Dermis microvascular lymphatic vessel endothelial cell (primary cell): ENCODE measurements at places on chromosomes 2 and 18.

DNA sequence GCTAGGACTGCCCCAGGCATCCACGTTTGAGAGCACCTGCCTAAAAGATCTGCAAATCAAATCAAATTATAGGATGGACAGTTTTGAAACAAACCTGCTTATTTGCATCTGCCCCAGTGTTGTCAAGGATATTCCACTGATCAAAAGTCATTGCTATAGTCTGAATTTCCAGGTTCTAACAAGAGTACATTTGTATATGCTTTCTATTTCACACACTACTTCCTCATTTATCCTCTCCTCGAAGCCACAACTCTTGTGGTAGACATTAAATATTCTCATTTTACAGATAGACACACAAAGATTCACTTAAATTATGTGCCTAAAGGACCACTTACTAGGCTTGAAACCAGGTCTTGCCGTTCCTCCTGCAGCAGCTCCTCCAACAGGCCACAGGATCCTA, 11.9 kb upstream of the TET3 start:
- no peak for DNase-seq

- DNase-seq, result no peak
Measured at GRCh38 chr2:238388794-238389193, 37.9 kb upstream of the ASB1 start.

DNA sequence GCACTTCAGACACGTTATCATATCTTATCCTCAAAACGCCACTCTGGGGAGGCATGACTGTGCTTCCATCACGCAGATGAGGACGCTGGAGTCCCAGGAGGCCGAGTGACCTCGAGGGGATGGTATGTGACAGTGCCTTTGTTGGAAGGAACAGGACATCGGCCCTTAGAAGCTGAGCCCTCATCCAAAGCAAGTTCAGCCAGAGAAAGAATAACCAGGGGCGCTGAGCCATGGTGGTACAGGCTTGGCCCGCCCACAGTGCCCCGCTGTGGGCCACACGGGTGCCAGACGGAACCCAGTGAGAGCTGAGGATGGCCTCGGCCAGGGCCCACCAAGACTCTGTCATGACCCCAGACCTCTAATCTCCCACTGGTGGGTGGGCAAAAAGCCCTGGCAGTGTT, 31.3 kb downstream of the HS1BP3 start:
- DNase-seq, result no peak

GRCh38 chr2:45678791-45679348, 27.4 kb downstream of the PRKCE start:
- no peak for DNase-seq

DNA sequence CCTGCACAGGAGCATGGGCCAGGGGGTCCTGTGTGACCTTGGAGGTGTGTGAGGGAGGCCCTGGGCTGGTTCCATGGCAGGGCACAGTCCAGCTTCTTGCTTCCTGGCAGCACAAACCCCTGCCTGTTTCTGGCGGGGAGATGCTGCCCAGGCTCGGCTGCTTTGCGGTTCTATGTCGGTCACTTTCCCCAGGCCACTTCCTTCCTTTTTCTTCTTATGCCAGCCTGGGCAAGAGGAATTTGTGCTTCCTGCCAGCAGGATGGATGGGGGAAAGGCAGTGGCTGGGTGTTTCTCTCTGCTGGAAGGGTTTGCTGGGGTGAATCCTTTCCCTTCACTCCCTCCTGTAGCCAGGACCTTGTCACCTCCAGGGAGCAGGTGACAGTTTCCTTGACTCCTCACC, 24.3 kb downstream of the ASAP2 start:
- DNase-seq, result no peak

DNA sequence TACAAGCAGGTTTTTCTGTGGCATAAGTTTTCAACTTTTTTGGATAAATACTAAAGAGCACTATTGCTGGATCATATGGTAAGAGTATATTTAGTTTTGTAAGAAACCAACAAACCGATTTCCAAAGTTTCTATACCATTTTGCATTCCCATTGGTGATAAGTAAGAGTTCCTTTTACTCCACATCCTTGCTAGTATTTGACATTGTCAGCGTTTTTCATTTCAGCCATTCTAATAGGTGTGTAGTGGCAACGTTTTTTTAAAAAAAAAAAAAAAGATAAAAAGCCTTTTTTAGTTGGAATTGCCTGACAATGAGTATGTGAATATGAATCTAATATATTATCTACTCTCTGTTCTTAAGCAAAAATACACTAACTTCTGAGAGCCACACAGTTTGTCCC, 185.9 kb downstream of the AGPS start:
- no peak for DNase-seq

GRCh38 chr2:38666556-38666910, 619 bp downstream of the GALM start:
- no peak for DNase-seq

- DNase-seq, result no peak
Measured at GRCh38 chr2:3769766-3770165, 66.4 kb downstream of the DCDC2C start.

DNA sequence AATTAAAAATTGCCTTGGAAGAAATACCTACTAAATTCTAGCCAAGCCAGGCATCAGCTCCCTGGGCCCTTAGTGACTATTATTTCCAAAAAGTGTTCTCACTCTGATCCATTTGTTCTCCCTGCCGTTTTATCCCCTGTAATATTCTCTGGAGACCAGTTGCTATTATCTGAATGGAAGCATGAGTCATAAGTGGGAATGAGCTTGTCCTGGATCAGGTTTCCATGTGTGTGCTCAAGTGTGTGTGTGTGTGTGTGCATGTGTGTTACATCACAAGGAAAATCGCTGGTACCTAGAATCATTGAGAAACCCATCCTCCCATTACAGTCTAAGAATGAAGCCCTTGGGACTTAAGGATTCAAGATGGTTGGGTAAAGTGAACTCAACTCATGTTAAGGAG, 130.3 kb upstream of the CXCR4 start:
- peak; percentile 74 for DNase-seq

DNA sequence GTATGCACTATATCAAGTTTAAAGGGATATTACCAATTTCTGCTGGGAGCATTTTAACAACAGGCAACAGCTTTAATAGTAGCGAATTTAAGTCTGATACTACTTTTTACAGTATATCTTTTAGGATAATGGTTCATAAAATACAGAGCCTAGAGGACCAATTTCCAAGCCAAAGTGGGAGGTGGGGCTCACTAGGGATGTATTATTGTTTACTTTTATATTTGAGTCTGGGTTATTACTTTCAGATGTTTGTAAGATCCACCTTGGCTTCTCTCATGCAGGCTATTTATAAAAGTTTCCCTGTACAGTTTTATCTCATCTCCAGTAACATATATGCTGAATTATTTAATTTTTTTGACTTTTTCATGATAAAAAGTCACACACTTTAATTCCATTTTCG, 242.0 kb downstream of the CMPK2 start:
- no peak for DNase-seq

DNA sequence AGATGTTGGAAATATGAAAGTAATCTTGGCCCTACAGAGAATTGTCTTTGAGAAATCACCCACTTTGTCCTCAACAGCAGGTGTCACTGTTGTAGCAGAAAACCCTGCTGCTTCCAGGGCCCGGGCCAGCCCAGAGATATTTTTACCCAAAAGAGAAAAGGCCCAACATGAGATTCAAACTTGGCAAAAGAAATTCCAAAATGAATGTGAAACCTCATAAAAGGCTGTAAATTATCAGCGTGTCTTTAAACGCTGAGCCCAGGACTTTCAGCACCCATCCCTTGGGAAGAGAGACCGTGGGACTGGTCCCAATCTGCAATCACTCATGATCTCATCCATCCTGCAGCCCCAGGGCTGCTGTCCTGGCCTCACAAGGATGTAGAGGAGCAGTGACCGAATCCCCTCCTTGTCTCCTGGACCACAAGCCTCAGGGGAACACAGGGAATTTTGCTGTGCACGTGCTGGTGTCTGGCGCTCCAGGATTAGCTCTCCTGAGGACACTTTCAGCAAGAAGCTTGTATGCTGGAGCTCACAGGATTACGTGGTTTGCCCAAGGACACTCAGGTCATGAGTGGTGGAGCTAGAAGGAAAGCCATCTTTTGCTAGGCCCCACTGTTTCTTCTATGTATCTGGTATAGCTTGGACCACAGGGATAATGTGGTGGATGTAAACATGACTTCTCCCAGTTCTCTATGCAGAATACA, 202.1 kb downstream of the RNF144A start:
- DNase-seq, result no peak

- no peak for DNase-seq
Measured at GRCh38 chr2:170462433-170463205, 252.5 kb upstream of the SP5 start.

DNA sequence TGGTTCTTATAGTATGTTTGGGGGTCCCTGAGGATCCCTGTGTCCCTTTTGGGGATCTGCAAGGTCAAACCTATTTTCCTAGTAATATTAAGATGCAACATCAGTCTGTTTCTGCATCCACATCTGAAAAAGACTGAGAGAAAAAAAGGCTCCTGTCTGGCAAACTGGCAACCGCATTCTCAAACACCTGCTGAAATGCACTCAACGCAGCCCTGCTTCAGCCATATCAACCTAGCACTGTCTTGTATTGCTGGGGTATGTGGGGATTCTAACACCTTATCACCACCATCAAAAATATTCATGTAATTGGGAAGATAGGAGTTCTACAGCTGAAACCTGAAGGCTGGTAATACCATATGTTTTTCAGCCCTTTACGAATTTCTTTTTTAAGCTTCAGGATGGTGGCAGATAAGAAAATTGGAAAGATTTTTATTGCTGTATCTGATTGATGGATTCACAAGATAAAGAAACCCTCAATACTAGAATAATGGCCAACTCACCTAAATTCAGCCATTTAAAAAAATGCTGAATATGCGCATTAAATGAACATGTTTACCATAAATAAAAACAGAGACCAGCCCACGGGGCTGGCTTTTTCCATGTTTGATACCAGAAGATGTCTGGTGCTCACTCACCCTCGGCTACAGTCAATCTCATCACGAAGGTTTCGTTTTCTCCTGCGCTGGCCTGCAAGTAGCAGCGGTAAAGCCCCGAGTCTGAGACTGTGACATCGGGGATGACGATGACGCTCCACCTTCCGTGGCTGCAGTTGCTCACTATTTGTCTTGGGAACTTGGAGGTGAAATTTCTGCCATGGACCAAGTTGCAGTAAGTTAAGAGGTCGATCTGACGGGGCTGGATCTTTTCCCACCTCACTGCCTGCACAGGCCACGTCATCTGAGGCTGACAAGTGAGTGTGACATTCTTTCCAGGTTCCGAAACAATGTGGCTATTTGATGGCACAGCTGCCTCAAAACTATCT, 52.3 kb downstream of the CD226 start:
- no peak for DNase-seq

DNA sequence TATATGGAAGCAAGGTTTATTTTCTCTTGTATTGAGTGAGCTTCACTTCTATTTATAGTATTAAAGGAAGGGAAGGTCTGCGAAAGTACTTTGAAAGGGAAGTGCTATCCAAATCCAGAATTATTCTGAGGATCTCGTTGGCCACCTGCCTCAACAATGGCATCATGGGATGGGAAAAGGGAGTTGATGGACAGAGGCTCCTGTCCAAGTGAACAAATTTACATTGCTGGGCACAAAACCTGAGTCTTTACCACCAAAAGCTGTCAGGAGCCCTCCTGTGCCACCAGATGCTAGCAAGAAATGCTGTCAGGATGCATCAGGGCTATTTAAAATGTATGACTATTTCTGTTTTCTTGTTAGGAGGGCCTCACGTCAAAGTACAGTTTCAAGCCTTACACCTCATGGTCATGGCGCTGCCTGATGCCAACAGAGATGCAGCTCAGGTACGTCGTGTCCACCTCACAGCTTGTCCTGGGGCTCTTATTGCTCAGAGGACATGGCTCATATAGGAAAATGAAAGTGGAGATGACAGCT, 157.3 kb downstream of the ARHGAP28 start:
- DNase-seq, result no peak

DNA sequence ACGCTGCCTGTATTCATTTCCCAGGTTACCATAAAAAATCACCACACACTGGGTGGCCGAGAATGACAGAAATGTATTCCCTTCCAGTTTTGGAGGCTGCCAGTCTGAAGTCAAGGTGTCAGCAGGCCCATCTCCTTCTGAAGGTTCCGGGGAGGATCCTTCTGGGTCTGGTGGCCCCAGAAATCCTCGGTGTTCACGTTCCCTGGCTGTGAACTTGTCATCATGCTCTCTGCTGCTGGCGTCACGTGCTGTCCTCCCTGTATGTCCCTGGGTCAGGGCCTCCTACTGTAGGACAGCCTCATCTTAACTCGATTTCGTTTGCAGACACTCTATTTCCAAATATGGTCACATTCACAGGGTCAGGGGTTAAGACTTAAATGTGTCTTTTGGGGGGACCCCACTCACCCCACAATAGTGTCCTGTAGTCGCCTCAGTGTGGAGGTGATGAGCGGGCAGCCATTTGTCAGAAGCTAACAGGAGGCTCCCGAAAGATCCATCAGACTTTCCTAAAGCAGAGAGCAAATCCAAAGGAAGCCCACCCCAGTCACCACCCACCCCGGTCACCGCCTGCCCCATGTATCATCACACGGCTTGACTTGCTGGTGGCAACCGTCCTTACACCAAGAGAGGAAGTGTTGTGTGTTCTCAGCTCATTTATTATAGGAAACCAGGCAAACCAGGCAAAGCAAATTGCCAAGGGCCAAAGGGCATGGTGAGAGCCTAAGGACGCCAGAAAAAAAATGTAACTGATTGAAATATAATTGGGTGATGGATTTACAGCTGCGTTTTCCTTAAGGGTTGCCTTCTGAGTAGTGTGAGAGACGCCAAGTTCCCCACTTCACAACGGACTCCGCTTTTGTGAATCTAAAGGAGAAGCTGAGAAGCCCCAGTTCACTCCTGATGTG, 148.8 kb upstream of the ZNF236 start:
- DNase-seq, result no peak

- DNase-seq, result no peak
Measured at GRCh38 chr18:46622999-46623398, 34.0 kb downstream of the LOXHD1 start.

GRCh38 chr18:60147323-60147722, 225.3 kb downstream of the MC4R start:
- no peak for DNase-seq

DNA sequence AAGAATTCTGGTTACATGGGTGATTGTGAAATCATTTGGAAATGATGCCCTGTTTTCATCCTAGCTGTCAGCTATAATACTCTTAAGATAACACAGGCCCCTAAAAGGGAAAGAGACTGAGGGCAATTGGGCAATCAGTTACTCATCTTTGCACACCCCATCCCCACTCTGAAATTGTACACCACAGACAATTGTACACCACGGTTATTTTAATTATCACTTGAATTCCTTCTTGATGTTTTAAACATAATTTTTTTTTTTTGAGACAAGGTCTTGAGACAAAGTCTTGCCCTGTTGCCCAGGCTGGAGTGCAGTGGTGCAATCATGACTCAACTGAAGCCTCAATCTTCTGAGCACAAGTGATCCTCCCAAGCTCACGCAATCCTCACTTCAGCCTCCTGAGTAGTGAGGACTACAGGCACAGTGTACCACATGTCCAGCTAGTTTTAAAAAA, 862.4 kb upstream of the ACVR2A start:
- no peak for DNase-seq

- DNase-seq, result no peak
Measured at GRCh38 chr2:234204480-234204879, 154.0 kb downstream of the SPP2 start.
